AG09309 (cell line): ENCODE measurements at places on chromosomes 11 and 22.

DNA sequence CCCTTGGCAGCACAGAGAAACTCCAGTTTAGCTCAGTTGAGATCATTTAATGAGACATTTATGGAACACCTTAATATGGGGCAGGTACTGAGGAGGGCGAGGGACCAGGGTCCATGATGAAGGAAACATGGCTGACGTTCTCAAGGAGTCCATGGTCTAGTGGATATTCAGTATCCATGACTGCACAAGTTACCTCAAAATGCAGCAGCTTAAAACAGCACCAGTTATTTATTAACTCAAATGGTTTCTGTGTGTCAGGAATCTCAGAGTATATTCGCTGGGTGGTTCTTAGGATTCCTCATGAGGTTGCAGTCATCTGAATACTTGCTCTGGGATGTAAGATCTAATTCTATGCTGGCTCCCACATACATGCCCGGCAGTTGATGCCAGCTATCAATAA, 346.8 kb downstream of the LARGE1 start:
- no peak for DNase-seq

GRCh38 chr22:19756288-19757128, 4.1 kb upstream of the TBX1 start:
- DNase-seq = no peak

DNA sequence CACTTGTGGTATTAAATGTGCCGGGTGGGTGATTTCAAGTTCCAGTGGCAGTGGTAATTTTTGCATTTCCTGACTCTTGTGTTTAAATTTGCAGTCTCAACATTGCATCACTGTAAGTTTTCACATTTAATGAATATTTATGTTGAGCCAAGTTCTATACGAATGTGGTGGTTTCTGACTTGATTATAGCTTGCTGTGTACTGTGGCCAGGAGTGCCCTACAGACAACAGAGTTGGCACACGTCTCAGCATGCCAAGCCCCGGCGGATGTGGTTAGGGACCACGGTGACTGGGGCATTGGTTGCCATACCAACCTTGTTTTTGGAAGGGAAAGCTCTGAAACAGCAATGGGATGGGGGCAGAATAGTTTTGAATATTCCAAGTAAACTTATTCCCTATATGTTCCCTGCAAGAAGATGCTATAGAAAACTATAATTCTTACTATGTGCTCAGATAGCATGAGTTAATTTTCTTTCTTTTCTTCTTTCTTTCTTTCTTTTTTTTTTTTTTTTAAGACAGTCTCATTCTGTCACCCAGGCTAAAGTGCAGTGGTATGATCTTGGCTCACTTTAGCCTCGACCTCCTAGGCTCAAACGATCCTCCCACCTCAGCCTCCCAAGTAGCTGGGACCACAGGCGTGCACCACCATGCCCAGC, 16.0 kb downstream of the ZNRF3 start:
- no peak for DNase-seq

GRCh38 chr11:103326070-103326794, 217.0 kb downstream of the DYNC2H1 start:
- DNase-seq = peak; percentile 46

DNA sequence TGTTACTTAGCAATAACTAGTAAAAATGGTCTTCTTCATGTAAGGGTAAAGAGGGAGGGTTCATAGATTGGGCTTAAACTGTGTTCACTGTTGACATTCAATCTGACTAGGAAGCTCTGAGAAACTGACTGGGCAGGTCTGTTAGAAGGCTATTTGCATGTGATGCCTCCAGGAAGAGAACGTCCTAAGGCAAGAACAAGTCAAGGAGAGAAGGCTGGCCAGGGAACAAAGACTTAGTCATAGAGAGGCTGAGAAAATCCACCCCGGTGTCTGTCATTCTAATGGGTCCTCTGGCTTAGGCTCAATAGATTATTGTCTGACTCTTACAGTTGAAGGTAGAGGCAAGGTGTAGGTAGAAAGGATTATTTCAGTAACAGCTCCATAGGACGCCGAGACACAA, 50.3 kb upstream of the CD44 start:
- DNase-seq = no peak

- DNase-seq = no peak
Observed at GRCh38 chr22:23144432-23144831, 845 bp upstream of the RAB36 start.

GRCh38 chr11:57633394-57634070, 16.2 kb downstream of the YPEL4 start:
- no peak for DNase-seq

DNA sequence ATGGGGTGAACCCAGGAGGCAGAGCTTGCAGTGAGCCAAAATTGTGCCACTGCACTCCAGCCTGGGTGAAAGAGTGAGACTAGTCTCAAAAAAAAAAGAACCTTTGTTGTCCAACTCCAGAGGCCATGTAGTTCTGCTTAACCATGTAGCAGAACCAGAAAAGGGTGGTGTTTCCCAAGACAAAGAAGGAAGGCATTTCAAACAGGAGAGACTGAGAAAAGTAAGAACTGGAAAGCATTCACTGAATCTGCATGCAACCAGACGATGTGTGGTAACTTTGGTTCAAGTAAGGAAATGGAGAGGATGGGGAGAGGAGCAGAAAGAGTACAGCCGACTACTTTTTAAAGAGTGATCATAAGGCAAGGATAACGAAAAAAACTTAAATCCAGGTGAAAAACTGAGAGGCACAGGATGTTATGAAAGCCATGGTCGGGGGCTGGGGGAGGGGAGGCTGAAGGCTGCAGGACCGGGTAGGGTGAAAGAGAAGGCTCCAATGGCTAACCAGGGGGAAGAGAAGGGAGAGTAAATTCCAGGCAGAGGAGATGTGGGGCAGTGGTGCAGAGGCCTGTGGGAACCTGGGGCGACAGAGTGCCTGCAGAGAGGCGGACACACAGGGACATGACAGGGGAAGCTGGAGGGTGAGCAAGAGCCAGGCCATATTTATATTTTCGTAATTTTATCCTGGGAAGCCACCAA, 48.8 kb downstream of the MAPK1 start:
- DNase-seq = no peak

- DNase-seq = no peak
Observed at GRCh38 chr11:134334796-134335571, 3.2 kb downstream of the GLB1L2 start.

- no peak for DNase-seq
Observed at GRCh38 chr11:100929377-100929776, 200.2 kb downstream of the PGR start.

DNA sequence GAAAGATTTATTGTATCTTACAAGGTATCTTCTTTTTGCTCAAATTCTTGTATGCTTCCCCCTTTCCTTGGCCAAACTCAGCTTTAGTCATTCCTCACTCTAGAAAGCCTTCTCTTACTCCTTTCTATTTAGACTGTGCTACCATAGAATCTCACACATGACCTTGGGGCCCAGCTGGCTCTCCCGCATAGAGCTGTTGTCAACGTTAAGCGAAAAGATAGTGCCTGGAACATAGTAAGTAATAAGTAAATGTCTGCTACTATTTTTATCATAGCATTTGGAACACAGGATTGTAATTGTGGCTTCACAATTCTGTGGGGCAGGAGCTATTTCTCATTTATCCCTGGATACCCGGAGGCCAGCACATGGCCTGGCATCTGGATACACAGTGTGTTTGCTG, 38.9 kb upstream of the OR4B1 start:
- DNase-seq = no peak

DNA sequence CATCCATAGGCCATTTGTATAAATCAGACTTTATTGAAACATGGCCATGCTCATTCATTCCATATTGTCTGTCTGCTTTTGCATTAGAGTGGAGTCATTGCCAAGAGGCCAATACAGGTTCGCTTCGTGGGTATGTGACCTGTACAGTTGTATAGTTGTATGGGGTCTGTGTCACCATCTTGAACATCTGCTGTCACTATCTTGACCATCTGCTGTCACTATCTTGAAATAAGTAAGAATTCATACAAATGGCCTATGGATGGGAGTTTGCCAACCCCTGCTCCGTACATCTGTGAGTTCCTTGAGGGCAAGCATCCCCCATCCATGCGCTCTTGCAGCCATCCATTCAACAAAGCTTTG, 44.4 kb upstream of the ANO1 start:
- DNase-seq = no peak

GRCh38 chr11:111153194-111153593, 92.3 kb upstream of the POU2AF2 start:
- DNase-seq = no peak

GRCh38 chr11:133895061-133895479, 49.8 kb upstream of the SPATA19 start:
- no peak for DNase-seq

DNA sequence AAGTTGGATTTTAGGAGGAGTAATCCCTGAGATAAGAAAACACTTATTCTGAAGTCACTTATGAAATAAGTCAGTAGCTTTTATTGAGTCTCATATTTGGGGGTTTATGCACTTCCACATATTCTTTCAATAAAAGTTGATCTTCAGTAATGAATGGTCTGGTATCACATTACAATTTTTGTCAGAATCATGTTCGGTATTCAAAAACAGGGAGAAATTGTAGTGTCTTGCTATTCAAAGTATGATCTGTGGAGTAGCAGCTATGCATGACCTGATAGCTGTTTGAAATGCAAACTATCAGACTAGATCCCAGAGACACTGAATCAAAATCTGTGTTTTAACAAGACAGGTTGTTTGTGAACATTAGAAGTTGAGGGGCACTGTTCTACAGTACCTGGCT, 857.6 kb downstream of the METTL15 start:
- no peak for DNase-seq

GRCh38 chr11:42802201-42802899, 509.4 kb upstream of the API5 start:
- no peak for DNase-seq

- no peak for DNase-seq
Observed at GRCh38 chr22:31631436-31631835, 30.6 kb downstream of the PISD start.

DNA sequence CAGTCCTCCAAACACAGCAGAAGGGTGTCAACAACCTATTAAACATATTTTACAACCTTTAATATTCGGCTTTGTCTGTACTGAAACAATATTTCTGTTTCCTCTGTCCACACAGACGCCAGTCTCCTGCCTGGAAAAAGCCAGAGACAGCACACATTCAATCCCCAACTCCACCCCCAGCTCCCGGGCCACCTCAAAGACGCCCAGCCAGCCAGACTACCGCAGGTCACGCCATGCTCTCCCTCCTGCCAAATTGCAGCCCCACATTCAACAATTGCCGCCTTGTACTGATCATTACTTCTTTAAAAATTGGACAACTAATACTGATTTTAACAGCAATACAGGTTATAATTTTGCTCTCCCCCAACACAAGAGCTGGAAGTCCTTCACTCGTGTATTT, 1.2 kb downstream of the SERGEF start:
- DNase-seq = no peak
